ENCODE measurements at places on chromosomes 3 and 15.
A peak's percentile ranks its signal among the peaks of the same experiment; 100 is the strongest.

DNA sequence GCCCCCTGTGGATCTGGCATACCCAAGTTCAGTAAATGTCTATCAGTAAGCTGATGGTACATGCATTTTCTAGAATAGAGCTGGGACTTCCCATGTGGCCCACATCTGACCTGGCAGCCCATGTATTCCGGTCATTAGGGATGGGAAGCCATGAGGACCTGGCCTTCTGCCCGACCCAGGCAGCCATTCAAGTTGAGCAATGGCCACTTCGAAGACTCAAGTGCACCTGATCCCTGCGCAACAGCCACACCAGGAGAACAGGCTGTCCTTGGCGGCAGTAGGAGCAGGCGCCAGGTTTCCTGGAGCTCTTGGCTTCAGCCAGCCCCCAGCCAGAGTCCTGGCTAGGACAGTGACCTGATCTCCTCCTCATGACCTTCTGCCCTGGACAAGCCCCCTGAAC lies 14.6 kb downstream of the HEMK1 start:
- DNase-seq: no peak

DNA sequence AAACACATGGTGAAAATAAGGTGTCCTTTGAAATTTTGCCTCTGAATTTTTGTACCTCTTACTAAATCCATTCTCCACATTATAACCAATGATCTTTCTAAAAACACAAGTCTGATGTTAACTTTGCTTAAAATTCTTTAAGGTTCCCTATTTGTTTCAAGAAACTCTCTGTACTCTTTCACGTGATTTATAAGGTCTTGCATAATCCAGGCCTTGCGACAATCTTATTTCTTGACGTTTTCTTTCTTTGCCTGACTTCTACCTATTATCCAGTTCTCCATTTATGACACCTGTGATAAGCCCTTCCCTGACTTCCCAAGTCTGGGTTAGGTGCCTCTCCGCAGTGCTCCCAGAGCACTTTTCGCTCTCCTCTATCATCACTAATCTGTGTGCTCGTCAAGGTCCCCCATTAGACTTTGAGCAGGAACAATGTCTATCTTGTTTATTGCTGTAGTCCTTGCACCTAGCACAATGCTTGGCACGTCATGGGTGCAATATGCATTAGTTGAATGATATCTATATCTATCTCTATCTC lies 24.3 kb upstream of the KPNA1 start:
- DNase-seq: no peak

DNA sequence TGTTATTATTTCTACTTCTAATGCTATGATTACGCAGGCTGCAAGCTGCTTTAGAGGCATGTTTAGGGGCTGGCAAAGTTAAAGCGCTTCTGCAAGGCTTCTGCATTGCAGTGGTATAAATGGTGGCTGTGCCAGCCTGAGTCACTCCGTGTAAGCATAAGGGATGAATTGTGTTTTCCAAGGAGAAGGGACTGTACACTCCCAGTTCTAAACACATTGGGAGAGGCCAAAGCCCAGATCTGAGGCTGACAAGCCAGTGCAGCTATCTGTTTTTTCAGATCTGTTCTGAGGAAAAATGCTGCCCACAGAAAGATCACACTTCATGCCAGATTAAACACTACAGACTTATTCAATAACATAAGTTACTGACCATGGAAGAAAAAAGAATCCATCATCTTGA lies 83.8 kb downstream of the PRICKLE2 start:
- DNase-seq: no peak

GRCh38 chr15:79294075-79294474 lies 11.6 kb downstream of the ANKRD34C start:
- DNase-seq: no peak

- DNase-seq: peak; percentile 71
These were observed 725.5 kb upstream of the ARRDC4 start for GRCh38 chr15:97234851-97235610.

Measured in T47D (cell line).